HT-29 (cell line): ENCODE measurements at places on chromosomes 7 and 10.

DNA sequence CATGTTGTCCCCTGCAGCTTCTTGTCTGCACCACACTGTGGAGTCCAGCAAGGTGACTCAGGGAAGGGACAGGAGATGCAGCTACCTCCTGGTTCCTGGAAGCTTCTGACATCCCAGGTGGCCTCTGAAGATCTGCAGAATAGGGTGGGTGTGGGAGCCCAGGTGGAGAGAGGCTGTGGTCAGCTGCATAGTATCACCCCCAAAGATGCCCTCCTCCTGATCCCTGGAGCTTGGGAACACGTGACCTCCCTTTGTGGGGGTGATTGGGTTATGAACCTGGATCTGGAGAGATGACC, 25.4 kb downstream of the CALML3 start:
- no peak for DNase-seq

DNA sequence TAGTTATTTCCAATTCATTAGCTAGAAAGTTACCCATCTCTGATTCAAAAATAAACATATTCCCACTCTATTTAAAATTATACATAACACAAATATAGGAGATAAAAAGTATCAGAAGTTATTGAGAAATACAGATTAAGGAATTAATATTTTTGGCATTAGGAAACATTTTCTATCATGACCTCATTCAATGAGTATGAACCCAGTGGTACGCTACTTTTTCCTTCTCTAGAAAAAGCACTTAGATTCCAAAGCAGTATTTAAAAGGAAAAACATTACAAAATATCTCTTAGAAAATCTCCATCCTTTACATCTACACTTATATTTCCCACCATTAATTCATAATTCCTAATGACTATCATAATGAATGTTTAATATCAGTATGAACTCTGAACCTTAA, 240.6 kb upstream of the GNAI1 start:
- DNase-seq, result no peak

DNA sequence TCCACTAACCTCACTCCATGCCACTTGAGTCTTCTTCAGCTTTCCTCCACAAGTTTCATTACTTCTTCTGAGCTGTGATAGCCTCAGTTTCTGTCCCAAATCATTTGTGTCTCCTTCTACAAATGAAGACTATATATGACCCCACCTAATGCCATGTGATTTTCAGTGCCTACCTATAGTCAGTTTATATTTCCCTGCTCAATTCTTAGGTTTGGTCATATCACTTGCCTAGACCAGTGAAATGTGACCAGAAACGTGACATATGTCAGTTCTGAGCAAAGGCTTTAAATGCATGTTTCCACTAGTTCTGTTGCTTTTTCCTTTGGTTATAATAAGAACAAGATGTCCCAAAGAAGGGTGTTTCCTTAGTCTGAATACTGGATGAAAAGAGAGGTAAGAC, 24.6 kb upstream of the REEP3 start:
- no peak for DNase-seq

GRCh38 chr10:111677759-111678158, 505.8 kb downstream of the GPAM start:
- DNase-seq, result no peak

DNA sequence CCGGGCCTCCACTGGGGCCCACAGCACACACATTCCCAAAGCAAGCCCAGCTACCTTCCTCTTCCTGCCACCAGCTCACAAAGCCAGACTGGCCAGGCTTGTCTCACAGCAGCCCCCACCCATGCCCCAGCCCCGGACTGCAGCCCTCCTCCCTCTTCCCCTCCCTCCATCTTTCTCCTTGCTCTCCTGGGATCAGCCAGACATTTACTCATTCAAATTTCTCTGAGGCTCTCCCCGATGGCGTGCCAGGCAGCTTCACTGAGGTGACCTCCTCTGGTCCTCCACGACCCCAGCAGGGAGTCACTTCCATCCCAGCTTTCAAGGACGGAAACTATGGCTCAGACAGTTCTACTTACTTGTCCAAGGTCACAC, 187.5 kb downstream of the GRID1 start:
- no peak for DNase-seq

DNA sequence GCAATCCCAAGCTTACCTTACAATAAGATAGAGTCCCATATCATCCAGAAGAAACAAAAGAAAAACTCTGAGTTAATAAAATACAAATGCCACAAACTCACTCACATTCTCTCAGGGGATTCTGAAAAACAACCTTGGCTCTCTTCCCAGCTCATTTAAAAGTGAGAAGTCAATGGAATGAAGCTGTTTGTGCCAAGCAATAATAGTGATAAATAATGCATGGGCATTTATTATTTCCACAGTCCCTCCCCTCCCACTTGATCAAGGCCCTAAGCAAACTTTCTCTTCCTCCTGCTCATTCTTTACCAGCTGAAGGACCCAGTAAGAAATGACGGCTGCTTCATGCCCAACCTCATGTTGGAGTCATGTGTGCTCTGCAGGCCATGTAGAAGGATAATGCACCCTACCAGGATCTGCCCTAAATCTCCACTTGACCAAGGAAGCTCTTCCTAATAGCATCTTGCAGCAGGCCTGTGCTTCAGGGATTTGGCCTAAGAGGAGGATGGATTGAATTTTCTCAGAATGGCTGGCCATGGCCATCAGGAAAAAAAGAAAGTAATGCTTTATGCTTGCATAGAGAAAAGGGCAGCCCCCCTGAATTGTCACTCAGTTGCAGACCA, 451.3 kb downstream of the GPAM start:
- no peak for DNase-seq

- no peak for DNase-seq
Measured at GRCh38 chr7:159138508-159138907, 6.2 kb downstream of the VIPR2 start.

DNA sequence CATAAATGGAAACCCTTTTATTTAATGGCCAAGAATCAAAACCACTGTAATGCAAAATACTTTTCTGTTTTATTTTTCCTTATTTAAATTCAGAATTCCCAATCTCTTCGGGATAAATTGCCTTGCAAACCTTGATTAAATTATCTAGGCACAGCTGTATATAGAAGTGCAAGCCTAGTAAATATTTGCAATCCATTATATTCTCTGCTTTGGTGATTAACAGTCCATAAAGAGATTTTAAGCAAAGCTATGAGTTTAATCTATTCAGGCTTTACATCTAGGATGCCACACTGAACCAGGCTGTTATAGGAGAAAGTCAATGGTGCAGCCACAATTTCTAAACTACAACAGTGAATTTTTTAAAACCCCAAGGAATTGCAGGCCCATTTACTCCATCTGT, 43.6 kb upstream of the THSD7A start:
- no peak for DNase-seq

GRCh38 chr7:15685358-15686294, 857 bp downstream of the MEOX2 start:
- no peak for DNase-seq

- peak; percentile 84 for DNase-seq
Measured at GRCh38 chr10:46028584-46029460, 1.6 kb downstream of the NCOA4 start.

GRCh38 chr10:124621637-124622036, 122.5 kb downstream of the FAM53B start:
- DNase-seq, result no peak

DNA sequence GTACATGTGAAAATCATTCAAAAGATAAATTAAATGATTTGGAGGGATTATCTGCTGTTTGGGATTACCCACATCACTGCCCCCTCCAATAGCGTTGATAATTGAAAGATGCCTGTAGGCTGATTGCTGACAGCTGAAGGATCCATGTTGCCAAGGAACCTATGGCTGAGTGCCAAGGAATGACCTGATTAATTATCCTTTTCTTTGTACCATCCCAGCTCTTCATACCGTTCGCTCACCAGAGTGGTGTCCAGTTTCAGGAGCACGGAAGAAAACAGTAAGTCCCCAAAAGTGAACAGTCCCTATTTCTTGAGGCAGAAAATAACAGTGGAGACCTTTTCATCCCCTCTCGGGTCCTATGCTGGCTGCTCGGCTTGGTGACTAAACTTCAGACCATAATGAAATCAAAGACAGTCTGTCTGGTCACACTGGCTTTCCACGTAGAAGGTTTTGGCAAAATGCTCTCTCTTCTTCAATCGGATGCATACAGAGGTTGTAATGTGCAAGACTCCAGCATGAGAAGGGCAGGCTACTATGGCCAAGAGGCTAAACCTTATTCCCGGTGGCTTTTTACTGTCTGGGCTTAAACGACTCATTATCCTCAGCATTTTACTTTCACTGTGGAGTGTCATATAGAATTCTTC, 108.8 kb downstream of the SPAG6 start:
- DNase-seq, result no peak

GRCh38 chr7:105269397-105269796, 119.3 kb downstream of the SRPK2 start:
- DNase-seq, result no peak

DNA sequence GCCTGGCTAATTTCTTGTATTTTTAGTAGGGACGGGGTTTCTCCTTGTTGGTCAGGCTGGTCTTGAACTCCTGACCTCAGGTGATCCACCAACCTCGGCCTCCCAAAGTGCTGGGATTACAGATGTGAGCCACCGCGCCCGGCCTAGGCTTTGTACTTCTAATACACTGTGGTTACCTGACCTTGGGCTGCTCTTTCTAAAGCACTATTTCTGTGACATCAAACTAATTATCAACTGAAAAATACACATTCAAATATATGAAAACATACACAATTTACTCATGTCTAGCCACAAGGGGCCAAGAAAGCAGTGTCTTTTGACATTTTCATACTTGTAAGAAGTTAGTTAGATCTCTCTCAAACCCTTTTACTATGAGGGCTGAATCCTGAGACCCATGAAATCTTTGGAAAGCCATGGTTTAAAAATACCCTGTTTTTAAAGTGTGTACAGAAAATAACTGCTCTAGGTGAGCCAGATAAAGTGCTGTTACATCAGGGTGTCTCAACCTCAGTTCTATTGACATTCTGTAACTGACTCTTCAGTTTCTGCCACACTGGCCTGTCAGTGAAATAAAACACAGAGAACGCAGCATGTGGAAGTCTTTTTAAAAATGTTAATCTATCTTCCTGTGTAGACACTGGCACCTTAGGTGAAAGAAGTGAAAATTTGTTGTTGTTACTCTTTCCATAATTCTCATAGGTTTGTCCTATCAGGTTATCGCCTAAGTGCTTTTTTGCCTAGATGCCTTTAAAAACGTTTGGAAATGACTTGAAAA, 58.8 kb downstream of the CREM start:
- DNase-seq, result no peak

- DNase-seq, result no peak
Measured at GRCh38 chr10:112906945-112907344, 43.1 kb upstream of the TCF7L2 start.

- DNase-seq, result no peak
Measured at GRCh38 chr7:33137103-33137502, 7.7 kb downstream of the BBS9 start.

- DNase-seq, result no peak
Measured at GRCh38 chr7:22013711-22014110, 68.0 kb upstream of the CDCA7L start.

DNA sequence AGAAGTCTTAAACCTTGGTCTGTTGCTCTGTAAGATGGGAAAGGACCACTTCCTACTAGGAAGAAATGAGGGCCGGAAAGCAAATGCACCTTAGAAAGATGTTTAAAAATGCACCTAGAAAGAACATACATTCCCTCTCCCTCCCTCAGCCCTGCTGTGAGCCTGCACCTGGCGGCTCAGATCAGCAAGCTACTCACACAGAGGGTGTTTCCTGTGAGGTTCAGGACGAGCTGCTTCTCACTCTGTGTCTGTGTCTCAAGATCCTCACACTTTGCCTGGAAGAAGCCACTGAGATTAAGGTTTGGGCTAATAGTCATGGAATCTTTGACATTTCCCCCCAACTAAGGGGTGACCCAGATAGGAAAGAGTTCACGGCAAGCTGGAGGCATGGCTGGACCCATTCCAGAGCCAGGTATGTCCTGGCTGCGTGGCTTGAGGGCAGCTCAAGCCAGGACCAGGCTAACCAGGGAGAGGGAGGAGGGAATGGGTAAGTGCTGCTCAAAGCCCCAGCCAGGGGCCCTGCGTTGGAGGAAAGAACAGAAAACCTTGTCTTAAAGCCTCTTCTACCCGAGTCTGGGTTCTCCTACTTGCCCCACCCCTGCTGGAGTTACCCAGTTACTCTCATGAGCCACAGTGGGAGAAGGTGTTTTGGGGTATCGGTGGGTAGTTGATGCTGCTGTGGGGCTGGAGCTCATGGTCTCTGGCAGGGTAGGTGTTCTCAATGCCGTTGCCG, 47.5 kb downstream of the PODXL start:
- DNase-seq, result no peak

DNA sequence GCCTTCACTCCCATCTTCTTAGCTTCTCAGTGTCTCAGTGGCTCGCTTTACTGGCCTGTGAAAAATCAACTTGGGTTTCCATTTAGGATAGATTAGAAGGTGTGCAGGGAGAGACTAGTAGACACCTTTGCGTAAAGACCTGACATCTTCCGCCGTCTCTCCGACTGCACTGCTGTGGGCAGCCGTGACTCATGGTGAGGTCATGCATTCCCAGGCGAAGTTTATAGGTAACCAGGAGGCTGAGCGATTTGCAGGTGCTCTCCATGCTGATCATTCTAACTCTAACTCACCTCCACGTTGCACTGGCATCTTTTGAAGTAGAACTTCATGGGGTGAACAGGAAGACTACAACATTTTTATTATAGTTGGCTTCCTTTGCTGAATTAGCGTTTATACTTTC, 68.0 kb upstream of the ZNF438 start:
- peak; percentile 93 for DNase-seq

DNA sequence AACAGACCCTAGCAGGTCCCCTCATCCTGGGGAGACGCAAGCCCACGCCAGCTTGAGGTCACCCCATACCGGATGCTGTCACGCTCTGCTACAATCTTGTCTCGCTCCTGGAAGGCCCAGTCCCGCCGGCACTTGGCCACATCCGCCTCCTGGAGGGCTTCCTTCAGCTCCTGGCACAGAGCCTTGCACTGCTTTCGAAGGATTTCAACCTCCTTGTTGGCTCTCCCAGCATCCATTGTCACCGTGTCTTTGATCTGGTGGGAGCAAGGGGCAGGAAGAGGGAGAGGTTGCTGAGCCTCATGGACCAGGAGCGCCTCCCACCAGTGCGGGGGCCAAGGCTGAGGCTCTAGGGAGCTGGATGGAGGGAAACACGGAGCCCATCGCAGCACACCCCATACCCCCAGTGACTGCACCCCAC, 90.9 kb downstream of the DLG5 start:
- no peak for DNase-seq

- no peak for DNase-seq
Measured at GRCh38 chr7:51073171-51073570, 243.4 kb downstream of the COBL start.

DNA sequence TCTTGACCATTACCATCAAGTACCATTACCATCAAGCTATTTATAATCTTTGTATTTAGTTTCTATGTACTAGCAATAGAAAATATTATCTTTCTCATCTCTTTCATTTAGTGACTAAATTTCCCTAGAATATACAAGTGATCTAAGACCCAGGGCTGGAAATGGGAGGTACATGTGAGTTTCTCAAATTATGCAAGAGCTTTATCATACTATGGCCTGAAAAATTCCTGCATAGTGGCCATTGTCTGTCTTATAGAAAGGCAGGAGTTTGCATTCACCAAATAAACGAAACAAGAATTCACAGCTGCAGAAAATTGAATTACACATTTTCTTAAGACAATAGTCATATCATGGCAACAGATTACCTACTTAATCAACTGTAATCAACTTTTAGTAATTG, 50.7 kb upstream of the HDAC9 start:
- no peak for DNase-seq

GRCh38 chr7:43112941-43113621, 634 bp downstream of the HECW1 start:
- DNase-seq, result no peak
